Tongue (tissue), 3 donors: ENCODE measurements at places on chromosomes 11 and 22.

- no peak for DNase-seq
Measured at GRCh38 chr11:130499828-130500227, 51.4 kb downstream of the ADAMTS15 start.

DNA sequence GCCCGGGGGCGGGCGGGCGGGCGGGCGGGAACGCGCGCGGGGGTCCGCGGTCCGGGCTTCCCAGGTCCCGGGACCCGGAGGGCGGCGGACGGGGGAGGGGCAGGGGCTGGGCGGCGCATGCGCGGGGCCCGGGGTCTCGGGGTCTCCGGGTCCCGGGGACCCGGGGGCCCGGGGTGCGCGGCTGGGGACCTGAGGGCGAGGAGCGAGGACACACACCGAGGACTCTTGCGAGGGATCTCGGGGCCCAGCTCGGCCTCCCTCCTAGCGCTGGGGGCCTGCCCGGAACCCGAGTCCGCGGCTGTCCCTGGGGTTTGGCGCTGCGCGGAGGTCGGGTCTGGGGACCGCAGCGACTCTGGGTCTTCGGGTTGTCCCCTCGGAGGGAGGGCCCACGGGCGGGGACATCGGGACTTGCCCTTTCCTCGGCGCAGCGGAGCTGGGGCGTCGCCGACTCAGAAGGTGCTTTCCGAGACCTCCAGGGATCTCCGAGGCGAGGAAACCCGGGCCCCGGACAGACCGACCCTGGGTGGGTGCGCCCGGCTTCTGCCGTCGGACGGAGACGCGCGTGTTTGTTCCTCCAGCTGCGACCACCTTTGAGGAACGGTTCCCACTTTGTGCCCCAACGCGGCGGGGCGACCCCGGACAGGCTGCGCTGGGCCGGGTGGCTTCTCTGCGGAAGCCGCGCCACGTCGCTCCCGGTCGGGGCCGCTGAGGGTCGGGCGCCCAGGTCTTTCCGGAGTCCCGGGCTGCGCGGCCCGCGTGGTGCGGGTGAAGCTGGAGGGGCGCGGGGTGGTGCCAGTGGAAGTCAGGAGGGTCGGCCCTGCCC, 540 bp downstream of the PPARA start:
- DNase-seq, result peak; percentile 34

GRCh38 chr11:14237444-14237961, 121.5 kb downstream of the RRAS2 start:
- no peak for DNase-seq

DNA sequence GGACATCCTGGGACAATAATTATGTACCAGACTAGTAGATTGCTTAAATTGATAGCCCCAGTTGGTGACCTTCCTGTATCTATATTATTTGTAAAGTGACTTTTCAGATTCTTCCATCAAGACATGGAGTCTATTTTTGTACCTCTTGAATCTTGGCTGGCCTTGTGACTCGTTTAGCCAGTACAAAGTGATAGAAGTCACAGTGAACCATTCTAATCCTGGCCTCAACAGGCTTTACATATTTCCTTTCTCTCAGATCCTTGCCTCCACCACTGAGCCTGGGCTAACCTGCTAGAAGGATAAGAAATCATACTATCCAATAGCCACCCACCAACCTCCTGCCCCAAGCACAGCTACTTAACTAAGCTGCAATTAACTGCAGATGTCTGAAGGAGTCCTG, 37.5 kb upstream of the SLC6A5 start:
- no peak for DNase-seq

DNA sequence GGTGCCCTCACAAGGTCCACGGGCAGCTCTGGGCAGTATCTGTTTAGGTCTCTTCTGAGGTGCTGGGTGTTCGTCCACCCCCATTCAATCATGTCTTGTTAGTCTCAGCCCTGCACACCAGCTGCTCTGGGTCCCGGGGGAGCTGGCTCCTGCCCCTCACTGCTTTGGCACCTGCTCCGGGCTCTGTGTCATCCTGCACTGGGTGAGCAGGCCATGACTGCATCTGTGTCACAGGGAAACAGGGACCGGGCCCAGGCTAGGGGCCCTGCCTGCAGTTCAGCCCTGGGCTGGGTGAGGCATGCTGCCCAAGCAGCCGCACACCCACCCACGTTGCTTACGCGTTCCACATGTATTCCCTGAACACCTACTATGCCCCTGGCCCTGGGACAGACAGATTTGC, 43.9 kb downstream of the ELFN2 start:
- DNase-seq, result peak; percentile 58

DNA sequence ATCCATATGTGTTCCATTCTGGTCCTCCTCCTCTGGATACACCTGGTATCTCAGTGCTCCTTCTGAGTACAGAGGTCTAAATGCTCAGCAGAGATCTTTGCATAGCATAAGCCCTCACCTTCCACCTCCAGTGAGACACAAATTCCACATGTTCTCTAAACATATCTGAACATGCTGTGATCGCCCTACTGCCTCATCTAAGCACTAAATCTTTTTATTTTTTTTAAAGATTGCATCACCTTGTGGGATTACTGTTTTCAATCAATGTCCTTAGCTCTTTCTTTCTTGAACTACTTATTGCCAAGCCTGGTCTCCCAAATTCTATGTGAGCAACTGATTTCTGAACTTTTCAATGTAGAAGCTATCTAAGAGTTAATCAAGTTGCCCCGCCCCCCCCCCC, 113.4 kb downstream of the TRPC6 start:
- DNase-seq, result peak; percentile 11

- no peak for DNase-seq
Measured at GRCh38 chr11:134118006-134118405, 49.1 kb downstream of the JAM3 start.

DNA sequence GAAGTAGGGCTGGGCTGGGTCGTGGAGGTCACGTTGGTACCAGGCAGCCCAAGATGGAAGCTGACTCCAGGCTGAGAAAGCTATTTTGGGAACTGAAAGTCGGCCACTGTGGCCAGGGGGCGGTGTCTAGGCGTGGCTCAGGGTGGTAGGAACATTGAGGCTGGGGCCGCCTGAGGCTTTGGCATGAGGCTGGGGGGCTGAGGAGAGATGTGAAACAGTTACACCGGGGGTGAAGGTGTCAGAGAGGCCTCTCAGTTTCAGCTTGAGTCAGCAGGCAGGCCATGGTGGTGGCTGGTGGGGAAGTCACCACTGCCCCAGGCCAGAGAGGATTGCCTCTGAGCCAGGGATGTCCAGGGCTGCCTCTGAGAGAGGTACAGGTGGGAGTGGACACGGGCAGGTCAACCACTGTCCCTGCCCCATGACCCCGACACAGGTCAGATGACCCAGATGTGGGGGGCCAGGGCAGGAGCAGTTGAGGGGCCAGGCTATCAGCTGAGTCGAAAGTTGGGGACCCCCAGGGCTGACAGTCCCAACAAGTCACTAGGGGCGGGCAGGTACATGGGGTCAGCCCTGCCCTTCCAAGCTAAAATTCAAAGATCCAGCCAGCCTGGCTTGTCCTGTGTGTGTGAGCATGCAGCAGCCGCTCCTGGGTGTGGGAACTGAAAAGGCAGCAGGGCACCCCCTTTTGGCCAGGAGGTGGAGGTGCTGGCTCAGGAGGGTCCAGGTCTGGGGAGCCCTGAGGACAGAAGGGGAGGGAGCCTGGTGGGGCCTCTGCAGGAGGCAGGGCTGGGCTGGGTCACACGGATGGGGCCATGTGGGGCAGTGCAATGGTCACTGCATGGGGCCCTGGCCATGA, 7.2 kb downstream of the KCNK7 start:
- peak; percentile 59 for DNase-seq

- DNase-seq, result peak; percentile 25
Measured at GRCh38 chr22:29663180-29663821, 56.5 kb upstream of the CABP7 start.

- peak; percentile 26 for DNase-seq
Measured at GRCh38 chr11:118010738-118011461, 24.7 kb downstream of the IL10RA start.

DNA sequence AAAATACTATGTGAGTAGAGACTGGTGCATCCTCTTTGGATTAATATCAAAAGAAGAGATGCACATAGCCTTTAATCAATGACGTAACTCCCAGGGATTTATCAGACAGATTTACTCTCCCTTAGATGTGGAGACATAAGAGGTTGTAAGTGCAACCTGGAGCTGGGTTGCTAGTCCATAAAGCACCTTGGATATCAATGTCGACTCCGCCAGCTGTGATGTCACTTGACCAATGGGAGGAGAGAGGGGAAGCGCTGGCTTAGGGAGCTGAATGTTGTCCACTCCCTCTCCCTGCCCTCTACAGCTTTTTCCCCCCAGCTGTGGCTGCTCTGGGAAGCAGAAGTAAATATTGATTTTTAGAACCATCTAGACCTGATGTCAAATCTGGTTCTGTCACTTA, 28.9 kb upstream of the TMEM86A start:
- no peak for DNase-seq

- no peak for DNase-seq
Measured at GRCh38 chr22:33969045-33969444, 48.8 kb upstream of the LARGE1 start.

- DNase-seq, result no peak
Measured at GRCh38 chr11:2780850-2781407, 81.1 kb upstream of the KCNQ1OT1 start.

GRCh38 chr22:43689356-43689755, 122.7 kb downstream of the EFCAB6 start:
- no peak for DNase-seq

GRCh38 chr22:20588843-20589581, 81.6 kb downstream of the MED15 start:
- DNase-seq, result no peak

DNA sequence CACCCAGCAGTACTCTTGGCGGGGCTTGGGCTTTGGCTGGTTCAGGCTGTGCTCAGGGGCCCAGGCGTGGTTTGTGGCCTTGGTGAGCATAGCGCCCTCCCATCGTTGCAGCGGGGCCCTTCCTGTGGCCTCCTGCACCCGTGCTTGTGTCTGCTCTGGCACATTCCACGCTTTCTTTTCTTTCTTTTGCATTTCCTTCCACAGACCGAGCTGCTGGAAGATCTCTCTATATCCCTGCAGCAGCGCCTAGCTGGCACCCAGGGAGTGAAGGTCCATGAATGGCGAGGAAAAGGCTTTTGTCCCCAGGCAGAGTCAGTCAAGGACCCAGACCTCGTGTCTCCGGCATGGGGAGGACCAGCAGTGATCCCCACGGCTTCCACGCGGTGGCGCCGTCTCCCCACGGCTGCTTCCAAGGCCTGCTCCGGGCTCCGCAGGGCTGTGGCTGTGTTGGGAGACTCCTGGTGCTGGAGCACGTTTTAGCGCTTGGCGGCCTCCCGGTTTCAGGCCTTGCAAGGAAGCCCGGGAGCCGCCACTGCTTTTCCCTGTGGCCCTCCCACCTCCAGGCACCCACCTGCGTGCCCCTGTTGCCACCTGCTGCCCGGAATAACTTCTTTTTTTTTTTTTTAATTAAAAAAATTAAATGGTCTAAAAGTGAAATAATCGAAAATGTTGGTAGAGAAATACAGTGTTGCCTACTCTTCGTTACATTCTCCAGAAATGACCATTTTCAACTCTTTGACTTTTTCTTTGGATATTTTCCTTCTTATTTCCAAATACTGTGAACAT, 28.5 kb downstream of the GLB1L2 start:
- DNase-seq, result peak; percentile 86

DNA sequence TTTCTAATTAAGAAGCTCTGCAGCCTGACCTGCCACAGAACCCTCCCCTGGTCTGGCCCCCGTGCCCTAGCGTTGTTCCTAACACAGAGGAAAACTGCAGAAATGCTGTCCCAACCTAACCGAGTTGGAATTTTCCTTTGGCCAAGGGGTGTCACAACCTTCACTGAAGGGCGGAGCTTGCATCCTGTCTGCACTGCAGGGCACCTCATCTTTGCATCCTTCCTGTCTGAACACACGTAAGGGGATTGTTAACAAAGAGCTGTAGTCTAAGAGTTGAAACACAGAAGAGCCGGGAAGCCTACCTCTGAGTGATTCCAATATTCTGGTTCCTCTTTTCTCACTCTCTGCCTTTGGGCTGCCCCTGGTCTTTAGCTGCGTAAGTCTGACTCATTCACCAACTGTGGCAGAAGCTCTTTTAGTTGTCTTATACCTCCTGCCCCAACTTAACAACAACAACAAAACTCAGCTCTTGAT, 1.6 kb downstream of the DIXDC1 start:
- peak; percentile 41 for DNase-seq

- no peak for DNase-seq
Measured at GRCh38 chr22:40234658-40235057, 56.9 kb downstream of the TNRC6B start.
